ENCODE measurements at places on chromosomes 16 and 17.
A peak's percentile ranks its signal among the peaks of the same experiment; 100 is the strongest.

- DNase-seq, result no peak
Measured at GRCh38 chr16:68526143-68526781, 12.8 kb upstream of the ZFP90 start.

GRCh38 chr16:50269061-50269705 lies 2.8 kb downstream of the ADCY7 start:
- no peak for DNase-seq

GRCh38 chr16:68386628-68387027 lies 61.7 kb downstream of the SMPD3 start:
- no peak for DNase-seq

DNA sequence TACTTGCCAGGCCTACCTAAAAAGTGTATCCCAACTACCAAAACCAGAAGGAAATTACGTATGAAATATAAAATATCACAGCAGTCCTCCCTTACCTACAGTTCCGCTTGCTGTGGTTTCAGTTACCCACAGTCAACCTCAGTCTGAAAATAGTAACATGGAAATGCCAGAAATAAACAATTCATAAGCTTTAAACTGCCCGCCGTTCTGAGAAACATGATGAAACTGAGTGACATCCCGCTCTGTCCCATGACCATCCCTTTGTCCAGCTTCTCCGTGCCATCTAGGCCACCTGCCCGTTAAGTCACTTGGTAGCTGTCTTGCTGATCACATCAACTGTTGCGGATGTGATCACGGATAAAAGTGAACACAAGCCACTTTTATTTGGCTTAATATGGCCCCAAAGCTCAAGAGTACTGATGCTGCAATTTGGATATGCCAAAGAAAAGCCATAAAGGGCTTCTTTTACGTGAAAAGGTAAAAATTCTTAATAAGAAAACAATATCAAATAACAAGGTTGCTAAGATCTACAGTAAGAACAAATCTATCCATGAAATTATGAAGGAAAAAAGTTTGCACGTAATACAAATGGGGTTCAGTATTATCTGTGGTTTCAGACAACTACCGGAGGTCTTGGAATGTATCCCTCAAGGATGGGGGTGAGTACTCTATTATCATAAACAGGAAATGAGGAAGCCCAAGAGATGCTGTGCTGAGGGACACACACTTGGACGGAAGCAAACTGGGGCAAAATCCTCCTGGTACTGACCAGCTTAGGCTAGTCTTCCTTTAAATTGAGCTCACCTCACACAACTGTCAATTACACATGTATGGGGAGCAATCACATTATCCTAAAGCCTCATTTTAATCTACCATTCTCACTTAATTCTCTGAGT lies 8.2 kb downstream of the USP22 start:
- peak; percentile 78 for DNase-seq

DNA sequence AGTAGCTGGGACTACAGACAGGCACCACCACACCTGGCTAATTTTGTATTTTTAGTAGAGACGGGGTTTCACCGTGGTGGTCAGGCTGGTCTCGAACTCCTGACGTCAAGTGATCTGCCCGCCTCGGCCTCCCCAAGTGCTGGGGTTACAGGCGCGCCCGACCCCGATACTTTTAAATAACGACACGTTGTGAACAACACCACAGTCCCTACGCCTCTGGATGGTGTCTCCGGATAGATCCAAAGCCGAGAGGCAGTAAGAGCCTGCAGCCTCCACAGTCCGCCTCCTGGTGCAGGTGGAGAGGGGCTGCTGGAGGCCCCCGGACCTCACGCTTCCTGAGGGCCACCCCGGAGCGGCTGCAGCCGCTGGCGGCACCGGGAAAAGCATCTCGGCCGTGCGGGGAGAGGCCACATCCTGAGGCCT lies 741 bp upstream of the TLCD3A start:
- no peak for DNase-seq

Measured in activated CD4-positive, alpha-beta T cell treated with anti-CD3 and anti-CD28 coated beads, Interleukin-10, Interleukin-2, amounts not matched to agents 100 ng/mL and 50 ng/mL, durations not matched to agents 16 hours and 8 hours (primary cell).